ENCODE measurements at places on chromosomes 2 and 18.

DNA sequence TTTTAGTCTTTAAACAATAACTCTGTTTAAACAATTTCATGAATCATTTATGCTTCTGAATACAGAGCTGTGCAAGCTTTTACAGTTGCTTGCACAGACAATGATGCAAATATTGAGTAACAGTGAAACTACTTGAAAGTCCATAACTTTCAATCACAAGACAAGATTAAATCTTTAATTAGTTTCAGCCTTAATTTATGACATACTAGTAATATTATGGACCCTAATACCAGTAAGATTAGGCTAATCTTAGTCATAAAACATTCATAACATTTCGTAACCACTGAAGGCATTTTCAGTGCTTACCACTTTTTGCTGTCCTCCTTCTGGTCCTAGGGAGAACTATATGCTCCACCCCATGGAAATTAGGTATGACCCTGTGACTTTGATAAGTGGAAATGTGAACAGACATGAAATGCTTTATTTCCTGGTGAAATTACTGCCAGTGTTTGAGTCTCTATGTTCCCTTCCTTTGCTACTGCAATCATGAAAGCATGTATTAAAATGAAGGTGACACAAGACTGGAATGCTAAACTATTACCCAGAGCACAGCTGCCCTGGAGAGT lies 1.8 kb upstream of the COBLL1 start:
- no peak for DNase-seq

GRCh38 chr2:105770149-105770548 lies 25.4 kb downstream of the NCK2 start:
- no peak for DNase-seq

GRCh38 chr2:6676776-6677175 lies 188.9 kb downstream of the CMPK2 start:
- no peak for DNase-seq

- DNase-seq, result no peak
These were observed 541.8 kb upstream of the CDH2 start for GRCh38 chr18:28718696-28719095.

DNA sequence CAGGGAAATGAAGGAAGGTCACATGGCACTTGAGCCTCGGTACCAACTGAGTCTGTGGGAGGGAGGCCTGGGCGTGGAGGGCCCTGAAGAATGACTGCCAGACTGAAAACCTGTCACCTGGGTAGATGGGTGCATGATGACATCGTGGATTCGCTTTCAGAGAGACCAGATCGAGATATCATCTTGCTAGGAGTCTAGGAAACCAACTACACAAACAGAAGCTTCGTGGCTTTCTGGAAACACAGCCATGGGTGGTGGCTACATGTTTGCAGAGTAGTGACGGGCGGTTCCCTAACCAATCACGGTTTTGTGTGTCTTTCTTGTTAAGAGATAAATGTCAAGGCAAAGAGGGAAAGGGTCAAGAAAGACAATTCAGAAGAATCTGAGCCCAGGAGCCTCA lies 155.0 kb downstream of the EIPR1 start:
- DNase-seq, result no peak

DNA sequence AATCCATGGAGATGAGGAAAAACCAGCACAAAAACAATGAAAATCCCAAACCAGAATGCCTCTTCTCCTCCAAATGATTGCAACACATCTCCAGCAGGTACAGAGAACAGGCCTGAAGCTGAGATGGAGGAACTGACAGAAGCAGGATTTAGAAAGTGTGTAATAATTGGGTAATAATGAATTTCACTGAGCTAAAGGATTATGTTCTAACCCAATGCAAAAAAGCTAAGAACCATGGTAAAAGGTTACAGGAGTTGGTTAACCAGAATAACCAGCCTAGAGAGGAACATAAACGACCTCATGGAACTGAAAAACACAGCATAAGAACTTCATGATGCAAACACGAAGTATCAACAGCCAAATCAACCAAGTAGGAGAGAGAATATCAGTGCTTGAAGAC lies 13.7 kb upstream of the SERPINB11 start:
- no peak for DNase-seq

DNA sequence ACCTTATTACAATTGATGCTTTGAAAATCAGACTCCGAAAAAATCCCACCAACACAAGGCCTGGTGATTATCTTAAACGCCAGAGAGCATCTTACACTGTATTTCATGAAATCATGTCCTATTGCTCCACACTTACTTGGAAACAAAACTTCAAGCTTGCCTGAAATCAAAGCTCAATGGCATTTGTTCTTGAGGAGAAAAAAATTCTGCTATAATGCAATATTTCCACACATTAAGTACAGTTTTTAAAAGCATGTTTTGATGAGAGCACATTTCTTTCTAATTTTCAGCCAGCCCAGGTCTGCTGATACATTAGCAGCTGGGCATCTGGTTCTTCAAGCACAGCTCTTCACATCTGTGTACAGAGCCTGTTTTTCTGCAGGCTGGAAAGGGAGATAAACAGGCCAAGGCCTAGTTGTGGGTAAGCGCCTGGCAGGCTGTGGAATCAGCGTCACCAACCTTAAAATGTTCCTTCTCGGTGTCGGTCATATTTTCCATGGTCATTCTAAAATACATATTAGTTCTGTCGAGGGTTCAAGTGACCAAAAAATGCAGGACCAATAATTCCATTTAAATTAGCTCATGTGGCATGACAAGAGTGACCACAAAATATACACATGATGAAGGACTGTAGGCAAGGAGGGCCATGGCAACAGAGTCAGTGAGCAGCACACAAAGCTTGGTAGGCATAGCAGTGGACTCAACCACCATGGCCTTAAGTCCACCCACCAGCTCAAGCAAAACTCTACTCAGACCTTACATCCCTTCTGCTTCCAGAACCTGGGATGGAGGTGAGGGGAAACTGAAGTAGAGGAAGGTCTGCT lies 20.9 kb downstream of the SLC8A1 start:
- DNase-seq, result no peak

- DNase-seq, result no peak
These were observed 38.1 kb downstream of the RPL37A start for GRCh38 chr2:216536734-216537210.

DNA sequence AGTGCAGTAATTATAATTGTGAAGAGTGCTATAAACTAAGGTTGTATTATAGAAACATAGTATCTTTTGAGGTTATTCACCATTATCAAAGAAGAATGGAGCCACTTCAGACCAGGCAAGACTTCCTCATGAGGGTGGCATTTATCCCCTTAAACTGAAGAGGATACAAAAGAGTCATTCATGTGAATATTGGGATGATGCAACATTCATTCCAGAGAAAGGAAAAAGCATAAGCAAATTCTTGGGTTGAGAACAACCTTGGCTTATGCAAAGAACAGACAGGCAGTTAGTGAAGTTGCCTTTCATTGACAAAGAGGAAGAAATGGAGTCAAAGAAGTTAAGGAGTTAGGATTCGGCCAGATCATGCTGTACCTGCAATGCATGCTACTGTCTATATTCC lies 682.5 kb downstream of the MBD2 start:
- DNase-seq, result no peak

Data from NCI-H1417 treated with DMSO at 0.1 percent for 48 hours (cell line).